ENCODE measurements at places on chromosomes 12 and 14.

DNA sequence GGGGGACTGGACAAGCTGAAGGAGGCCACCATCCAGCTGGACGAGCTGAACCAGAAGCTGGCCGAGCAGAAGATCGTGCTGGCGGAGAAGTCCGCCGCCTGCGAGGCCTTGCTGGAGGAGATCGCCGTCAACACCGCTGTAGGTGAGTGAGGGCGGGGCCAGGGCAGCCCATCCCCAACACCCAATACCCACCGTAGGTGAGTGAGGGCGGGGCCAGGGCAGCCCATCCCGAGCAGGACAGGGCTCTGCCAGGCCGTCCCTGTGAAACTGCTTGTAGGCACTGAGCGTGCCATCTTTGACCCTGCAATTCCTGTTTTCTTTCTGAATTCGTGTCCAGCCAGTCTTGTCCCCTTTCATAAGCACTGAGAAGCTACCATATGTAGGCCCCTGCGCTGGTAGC, 74.0 kb downstream of the CCDC92 start:
- no peak for DNase-seq

DNA sequence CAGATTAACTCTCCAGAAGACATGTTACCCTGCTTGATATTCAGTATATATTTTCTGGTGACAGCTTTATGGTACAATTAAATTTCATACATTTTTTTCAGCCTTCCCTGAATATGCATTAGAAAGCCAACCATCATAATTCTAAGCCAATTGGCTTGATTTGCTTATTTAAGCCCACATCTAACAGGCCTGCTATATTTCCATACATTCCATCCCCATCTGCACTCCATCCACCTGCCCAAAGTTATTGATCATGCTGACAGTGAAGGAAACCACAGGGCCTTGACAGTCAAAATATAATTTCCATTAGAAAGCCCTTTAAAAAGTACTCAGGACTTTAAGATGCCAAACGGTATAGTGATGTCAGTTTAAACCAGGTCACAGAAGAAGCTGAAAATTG, 164.3 kb downstream of the GXYLT1 start:
- no peak for DNase-seq

GRCh38 chr12:33596814-33597213, 157.2 kb upstream of the SYT10 start:
- no peak for DNase-seq

DNA sequence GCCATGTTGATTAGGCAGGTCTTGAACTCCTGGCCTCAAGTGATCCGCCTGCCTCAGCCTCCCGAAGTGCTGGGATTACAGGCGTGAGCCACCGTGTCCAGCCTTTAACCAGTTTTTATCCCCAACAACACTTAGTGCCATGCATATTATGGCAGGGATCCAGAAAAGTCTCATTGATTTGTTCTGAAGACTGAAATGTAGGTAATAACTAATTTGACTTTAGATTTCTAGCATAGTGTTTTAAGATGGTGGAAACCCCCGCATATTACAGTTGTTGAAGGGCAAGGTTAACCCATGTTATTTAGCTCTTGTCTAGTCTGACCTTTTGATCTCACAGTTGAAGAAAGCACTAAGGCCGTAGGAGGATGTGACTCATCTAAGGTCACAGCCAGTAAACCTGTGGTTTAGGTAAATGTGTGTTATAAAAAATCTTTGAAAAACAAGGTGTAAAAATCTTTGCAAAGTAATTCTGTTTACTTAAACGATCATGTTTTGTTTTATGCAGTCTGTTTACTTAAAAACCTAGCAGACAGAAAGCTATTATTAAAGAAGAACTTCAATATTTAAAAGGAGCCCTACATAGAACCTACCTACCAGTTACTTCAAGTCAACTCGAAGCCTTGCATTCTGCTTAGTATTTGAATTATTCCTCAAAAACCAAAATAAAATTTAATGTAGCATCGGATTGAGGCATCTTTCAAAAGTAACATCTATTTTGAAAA, 24.8 kb downstream of the BICDL1 start:
- peak; percentile 96 for DNase-seq

GRCh38 chr12:83156815-83157214, 470.1 kb downstream of the TMTC2 start:
- DNase-seq: no peak

- no peak for DNase-seq
Observed at GRCh38 chr12:88579161-88579517, 1.1 kb downstream of the KITLG start.

GRCh38 chr14:89391123-89391522, 25.9 kb downstream of the FOXN3 start:
- DNase-seq: no peak

DNA sequence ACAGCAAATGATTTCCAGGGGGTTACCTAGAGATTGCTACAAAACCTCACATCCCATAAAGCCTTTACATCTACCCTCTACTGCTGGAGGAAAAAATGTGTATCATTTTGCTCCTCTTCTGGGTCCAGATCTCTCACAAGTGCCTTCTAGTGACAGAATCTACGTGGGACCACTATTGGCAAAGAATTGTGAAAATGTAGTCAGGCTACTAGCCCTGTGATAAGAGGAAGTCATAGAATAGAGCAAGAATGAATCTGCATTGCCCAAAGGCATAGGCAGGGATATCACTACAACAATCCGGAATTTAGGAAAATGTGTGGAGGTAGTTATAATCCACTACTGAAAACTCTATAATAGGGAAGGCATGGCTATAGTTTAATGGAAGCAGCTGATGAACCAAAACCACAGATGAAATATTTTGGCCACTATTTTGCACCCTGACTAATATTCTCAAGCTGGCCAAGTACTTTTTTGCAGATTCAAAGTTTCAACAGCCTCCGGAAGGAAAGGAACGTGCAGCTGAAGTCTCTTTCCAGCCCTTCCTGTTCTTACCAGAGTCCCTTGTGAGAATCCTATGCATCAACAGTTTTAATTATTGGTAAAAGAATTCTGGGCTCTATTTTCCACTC, 176.8 kb downstream of the PHLDA1 start:
- no peak for DNase-seq

DNA sequence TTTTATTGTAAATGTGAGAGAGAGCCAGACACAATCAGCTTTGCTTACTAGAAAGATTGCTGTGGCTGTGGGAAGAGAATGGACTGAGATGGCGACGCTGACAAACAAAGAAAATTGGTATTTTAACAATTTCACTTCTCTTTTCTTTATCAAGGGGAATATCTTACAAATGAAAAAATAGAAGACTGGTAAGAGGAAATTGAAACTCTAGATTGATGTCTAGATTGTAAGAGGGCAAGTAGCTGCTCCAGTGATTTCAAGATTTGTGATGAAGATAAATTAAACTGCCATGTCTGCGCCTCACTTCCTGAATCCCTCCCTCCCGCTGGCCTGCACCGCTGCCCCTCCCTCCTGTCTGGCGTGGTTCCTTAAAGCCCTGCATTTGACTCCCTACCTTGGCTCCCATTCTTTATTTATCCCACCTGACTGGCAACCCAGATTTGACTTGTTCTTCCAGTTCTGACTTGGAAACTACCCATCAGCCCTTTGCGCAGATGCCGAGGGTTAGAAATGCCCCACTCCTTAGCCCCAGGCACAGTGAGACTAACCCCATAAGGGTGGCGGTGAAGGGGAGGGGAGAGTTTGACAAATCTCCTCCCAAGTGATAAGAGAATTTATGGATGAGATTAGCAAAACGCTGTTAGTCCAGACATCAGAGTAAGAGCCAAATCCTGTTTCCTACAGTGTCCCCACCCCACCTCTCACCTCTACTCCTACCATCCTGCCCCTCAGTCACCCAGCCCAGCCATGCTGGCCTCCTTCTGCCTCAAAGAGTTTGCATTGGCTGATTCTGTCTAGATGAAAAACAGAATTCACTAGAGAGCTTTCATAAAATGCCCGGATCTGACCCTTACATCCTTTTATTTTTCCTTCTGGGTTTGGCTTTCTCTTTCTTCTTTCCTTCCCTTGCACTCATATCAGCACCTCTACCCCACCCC, 125.3 kb upstream of the ATF7IP start:
- peak; percentile 39 for DNase-seq

GRCh38 chr14:67982711-67983608, 163.4 kb downstream of the RAD51B start:
- no peak for DNase-seq

GRCh38 chr12:26878661-26879119, 45.7 kb upstream of the ITPR2 start:
- DNase-seq: no peak

DNA sequence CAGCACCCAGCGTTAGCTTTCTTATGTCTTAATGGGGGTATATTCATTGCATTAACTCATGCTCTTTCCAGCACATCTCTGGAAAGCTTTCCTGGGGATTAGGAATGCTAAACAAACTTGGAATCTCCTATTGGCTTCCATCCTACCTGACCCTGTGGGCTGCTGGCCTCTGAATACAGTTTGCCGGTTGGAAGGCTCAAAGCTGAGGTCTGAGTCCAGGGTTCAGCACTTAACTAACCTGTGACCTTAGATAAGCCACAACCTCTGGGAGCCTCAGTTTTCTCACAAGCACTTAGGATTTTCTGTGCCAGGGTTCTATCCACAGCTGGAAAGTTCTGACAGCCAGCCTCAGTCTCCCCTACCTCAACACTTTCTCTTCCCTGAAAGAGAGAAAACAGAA, 12.9 kb upstream of the RND1 start:
- DNase-seq: no peak

DNA sequence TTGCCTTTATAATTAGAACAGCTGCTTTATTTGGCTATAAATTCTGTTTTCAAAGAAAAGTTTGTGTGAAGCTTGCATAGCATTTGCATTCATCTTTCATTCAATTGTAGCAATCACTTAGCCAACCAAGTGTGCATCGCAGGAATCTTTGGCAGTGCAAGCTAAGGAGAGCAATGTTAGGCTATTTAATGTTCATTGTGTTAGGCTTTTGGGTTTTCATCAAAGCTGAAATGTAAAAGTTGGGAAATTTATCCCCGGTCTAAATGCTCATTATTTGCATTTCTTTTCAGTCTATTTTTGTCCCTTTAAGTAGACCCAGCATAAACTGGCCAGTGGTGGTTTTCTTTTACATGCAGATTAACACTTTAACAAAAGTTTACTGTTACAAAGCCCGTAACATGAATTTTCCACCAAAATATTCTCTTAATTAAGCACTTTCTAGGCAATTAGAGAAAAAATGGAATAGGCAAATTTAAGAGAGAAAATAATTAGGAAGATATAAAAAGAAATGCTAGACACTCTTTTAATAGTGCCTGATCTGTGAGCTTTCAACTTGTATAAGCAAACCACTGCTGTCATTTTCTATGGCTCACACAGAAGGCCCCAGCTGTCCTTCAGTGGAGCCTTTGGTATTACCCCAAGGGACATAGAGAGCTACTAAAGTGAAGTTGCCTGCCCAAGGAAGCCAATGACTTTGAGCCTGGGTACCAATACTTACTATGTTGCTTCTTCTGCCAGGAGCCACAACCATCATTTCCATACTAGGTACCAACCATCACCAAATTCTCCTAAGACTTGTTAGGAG, 898.9 kb upstream of the SEL1L start:
- DNase-seq: no peak

GRCh38 chr12:110122929-110123328, 1.2 kb upstream of the IFT81 start:
- DNase-seq: no peak

DNA sequence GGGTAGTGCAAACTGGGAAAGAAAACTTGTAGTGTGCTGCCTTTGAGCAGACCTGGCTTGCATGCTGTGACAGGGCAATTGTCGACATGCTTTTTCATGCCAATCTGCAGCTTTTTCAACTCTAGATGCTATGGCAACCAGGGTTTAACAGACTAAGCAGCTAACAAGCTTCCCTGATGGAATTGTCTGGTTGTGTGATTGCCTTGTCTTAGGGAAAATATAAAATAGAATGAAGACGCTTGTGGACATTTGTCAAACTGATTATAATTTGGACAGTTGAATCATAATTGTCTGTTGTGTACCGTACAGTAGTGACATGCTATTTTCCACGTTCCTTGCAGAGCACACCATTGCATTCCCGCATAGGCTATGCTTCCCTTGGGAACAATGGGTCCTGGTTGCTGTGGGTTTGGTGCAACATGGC, 113.0 kb downstream of the FOXG1 start:
- no peak for DNase-seq

DNA sequence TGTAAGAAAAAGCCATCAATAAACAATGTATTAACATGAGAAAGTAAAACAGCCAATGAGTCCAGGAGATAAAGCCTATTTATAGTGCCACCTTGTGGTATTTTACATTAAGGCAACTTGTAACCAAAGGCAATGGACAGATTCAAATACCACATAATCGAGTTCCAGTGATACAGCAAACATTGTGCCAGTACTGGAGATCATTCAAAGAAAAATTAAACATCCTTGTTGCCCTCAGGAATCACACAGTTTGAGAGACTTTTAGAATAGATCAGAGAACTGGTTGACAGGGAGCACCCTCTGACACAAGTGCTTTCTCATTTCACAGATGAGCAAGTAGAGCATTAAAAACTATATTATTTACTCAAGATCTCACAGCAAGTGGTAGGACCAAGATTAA, 98.1 kb downstream of the DDHD1 start:
- peak; percentile 66 for DNase-seq

GRCh38 chr14:95526483-95527386, 8.1 kb upstream of the GLRX5 start:
- DNase-seq: no peak

GRCh38 chr12:26425587-26426260, 230.4 kb downstream of the SSPN start:
- DNase-seq: no peak

GRCh38 chr12:12376646-12377448, 20.0 kb downstream of the BORCS5 start:
- peak; percentile 89 for DNase-seq

DNA sequence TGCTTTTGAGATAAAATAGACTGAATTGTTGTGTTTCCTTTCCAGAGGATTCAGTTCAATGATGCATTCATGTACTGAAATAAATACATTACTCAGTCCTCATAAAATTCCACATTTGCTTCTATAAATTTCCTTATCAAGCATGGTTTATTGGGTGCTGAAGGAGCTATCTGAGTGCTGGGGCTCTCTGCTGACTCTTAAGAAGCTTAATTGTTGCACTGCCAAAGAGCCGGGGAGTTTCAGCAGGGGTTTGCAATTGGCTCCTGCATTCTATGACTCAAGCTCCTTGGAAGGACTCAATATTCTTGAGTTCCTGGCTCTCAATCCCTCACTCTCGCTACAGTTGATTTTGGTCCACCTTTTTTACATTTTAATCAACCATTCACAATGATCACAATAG, 69.8 kb upstream of the PYGL start:
- DNase-seq: no peak

- DNase-seq: no peak
Observed at GRCh38 chr12:83801972-83802371, 1110.6 kb downstream of the SLC6A15 start.

Data from CD4-positive, alpha-beta T cell treated with Interleukin-4 for 4 hours (primary cell).